ENCODE measurements at places on chromosomes 13 and 19.
A peak's percentile ranks its signal among the peaks of the same experiment; 100 is the strongest.

- peak; percentile 62 for DNase-seq
Measured at GRCh38 chr13:90448466-90449037, 898.9 kb upstream of the MIR17HG start.

DNA sequence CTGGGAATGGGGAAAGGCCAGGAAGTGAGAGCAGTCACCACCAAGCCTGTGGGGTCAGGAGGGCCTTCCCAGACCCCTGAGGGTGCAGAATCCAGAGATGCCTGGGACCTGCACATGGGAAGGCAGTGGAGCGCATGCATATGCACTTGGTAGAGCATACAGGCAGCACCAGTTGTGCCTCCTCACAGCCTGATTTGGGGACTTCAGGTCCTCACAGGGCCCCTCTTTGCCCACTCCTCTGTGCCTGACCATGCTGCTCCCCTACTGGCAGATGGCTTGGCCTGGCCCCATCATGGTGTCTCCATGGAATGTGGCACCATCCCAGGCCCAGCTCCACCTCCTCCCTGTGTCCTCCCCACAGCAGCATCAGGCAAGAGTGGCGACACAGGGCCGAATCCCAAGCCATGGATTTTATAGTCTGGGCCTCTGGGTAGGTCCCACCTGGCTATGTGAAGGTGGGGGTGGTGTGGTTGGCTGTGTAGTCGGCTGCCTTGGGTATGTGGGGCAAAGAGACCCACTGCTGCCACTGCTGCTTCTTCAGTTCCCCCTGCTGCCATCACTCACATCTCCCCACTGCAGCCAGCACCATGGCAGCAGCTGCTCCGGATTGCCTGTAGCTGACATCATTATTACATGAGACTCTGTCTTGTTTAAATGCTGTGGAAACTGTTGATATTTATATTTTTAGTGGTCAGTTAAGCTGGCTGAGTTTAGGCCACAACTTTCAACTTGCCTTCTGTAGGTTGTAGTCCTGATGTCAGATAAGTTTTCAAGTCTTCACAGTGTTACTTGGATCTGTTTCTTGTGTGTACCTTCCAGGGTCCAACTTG, 247.0 kb downstream of the GPC6 start:
- no peak for DNase-seq

GRCh38 chr19:45468159-45468651, 409 bp downstream of the FOSB start:
- no peak for DNase-seq

DNA sequence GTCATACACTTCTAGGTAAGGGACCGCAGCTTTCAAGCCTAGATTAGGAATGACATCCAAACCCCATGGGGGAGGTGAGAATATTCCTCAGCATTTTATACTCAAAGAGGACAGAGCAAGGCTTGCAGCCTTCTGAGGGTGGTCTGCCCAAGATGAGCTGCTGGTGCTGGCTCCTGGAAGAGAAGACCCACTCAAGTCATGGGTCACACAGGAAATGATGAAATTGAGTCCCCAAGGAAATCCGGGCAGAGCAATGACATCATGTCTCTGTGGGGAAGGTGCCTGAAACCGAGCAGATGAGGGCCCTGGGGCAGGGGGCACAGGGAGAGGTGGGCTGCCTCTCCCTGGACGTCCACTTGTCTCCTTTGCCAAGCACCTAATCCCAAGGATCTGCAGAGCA, 468.7 kb downstream of the TSHZ3 start:
- no peak for DNase-seq

DNA sequence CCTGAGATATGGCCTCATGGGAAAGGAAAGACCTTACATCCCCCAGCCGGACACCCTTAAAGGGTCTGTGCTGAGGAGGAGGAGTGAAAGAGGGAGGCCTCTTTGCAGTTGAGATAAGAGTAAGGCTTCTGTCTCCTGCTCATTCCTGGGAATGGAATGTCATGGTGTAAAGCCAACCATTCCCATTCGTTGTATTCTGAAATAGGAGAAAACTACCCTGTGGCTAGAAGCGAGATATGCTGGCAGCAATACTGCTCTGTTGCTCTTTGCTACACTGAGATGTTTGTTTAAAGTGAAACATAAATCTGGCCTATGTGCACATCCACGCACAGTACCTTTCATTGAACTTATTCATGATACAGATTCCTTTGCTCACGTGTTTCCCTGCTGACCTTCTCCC, 783 bp upstream of the ZNF587B start:
- peak; percentile 81 for DNase-seq

DNA sequence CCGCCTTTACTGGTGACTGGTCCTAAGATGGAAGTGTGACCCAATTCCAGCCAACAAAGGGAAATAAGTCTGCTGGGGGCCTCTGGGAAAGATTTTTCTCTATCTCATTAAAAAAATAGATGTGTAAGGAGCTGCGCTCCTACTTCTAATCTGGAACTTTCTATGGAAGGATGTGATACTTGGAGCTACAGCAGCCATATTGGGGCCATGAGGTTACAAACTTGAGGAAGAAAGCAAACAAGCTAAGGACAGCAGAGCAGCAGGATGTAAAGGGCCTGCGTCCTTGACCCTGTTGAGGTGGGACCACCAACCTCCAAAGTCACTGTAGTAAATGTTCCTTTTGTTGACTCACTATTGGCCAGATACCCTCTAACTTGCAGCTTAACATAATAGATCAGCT, 7.5 kb downstream of the GPR42 start:
- no peak for DNase-seq

GRCh38 chr19:56566904-56567273, 379 bp upstream of the ZNF470 start:
- DNase-seq, result no peak

GRCh38 chr13:71701741-71702140, 165.3 kb downstream of the DACH1 start:
- DNase-seq, result no peak

DNA sequence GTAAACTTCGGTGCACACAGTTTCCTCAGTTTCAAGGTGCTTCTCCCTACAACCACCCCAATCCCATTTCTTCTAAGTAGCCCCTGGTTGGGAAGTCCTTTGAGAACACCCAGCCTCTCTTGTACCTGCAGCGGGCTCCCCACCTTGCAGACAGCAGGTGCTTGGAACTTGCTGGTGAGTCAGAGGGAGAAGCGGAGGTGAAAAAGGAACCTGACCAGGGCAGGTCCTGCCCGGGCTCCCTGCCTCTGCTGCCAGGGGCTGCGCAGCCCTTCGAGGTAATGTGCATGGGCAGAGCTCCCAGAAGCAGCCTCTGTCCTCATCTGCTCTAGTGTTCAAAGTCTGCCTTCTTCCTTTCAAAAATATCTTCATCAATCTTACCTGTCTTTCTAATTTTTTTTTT, 274.0 kb upstream of the SOX1 start:
- no peak for DNase-seq

- no peak for DNase-seq
Measured at GRCh38 chr13:45879666-45880065, 28.1 kb upstream of the SIAH3 start.

All from fibroblast of pulmonary artery (primary cell).